Dermis blood vessel endothelial cell (primary cell): ENCODE measurements at places on chromosomes 16 and 17. TPM values are rescaled to one million over a fixed set of nuclear protein-coding genes. Genes with fewer than 3 reads are reported as not detected.

ITGB4 gene
- 34.4 and 125 TPM in 2 replicates for total RNA-seq

KRT16 gene
- 0.28 and 0.51 TPM in 2 replicates for total RNA-seq

CALB2 gene
- not detected in 2 replicates for total RNA-seq

TBC1D3C gene
- 0.56 TPM in 1 of 2 replicates, not detected in the other for total RNA-seq

SPATA2L gene
- 19.1 and 36.6 TPM in 2 replicates for total RNA-seq

TBL3 gene
- total RNA-seq: 46.1 and 71.8 TPM in 2 replicates

HLF gene
- total RNA-seq: 0.05 TPM in 1 of 2 replicates, not detected in the other

TCAP gene
- 0.60 and 0.68 TPM in 2 replicates for total RNA-seq

COPS3 gene
- total RNA-seq: 88.2 and 129 TPM in 2 replicates

CCL16 gene
- 0.37 and 0.68 TPM in 2 replicates for total RNA-seq

ZFHX3 gene
- total RNA-seq: 5.6 and 9.1 TPM in 2 replicates

CASKIN1 gene
- 0.05 and 0.17 TPM in 2 replicates for total RNA-seq

PTX4 gene
- total RNA-seq: 0.09 TPM in 1 of 2 replicates, not detected in the other

RARA gene
- total RNA-seq: 9.7 and 13.6 TPM in 2 replicates

RRN3 gene
- total RNA-seq: 34.3 and 44.2 TPM in 2 replicates

LRRC46 gene
- 0.05 TPM in 1 of 2 replicates, not detected in the other for total RNA-seq

C16orf87 gene
- total RNA-seq: 10.9 and 11.2 TPM in 2 replicates

DNAH17 gene
- total RNA-seq: 0.42 and 0.51 TPM in 2 replicates

RHBDL3 gene
- total RNA-seq: 0.05 TPM in 1 of 2 replicates, not detected in the other

TMC6 gene
- 69.6 and 70.2 TPM in 2 replicates for total RNA-seq

TIGD7 gene
- total RNA-seq: 2.4 and 3.4 TPM in 2 replicates

FSCN2 gene
- 0.42 and 1.0 TPM in 2 replicates for total RNA-seq

STAC2 gene
- 0.05 and 0.34 TPM in 2 replicates for total RNA-seq

RNF222 gene
- 0.05 TPM in 1 of 2 replicates, not detected in the other for total RNA-seq

PGP gene
- 18.4 and 20.2 TPM in 2 replicates for total RNA-seq

MFAP4 gene
- not detected in 2 replicates for total RNA-seq

BIRC5 gene
- 23.5 and 91.0 TPM in 2 replicates for total RNA-seq

SGCA gene
- total RNA-seq: not detected in 2 replicates

ZFPM1 gene
- total RNA-seq: 1.4 and 1.6 TPM in 2 replicates

NME2 gene
- 537 and 883 TPM in 2 replicates for total RNA-seq

CTCF gene
- total RNA-seq: 30.3 and 36.3 TPM in 2 replicates

TNFRSF13B gene
- not detected in 2 replicates for total RNA-seq

TMC7 gene
- 4.4 and 6.5 TPM in 2 replicates for total RNA-seq

C16orf92 gene
- not detected in 2 replicates for total RNA-seq

GPR179 gene
- total RNA-seq: not detected in 2 replicates

NXN gene
- total RNA-seq: 123 and 138 TPM in 2 replicates

ETV4 gene
- 3.2 and 13.5 TPM in 2 replicates for total RNA-seq

MAP2K3 gene
- total RNA-seq: 20.8 and 39.0 TPM in 2 replicates
